ENCODE measurements at places on chromosomes 7 and 10.

DNA sequence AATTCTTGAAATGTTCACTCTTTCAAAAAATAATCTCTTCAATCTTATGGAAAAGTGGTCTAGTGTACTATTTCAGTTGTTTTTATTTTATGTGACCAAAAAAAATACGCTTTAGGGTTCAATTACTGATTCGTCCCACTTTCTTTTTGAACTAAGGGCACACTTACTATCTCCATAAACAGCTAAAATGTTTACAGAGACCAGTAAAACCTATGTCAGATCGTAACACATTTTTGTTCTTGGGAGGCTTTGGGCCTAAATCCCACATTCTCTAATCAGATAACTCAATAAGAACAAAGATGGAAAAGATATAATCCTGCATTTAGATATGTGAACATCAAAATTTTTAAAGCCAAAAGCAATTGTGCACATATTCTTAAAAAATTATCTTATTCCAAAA lies 29.8 kb upstream of the EPC1 start:
- no peak for DNase-seq

GRCh38 chr10:22832851-22833250 lies 95.0 kb upstream of the ARMC3 start:
- no peak for DNase-seq

GRCh38 chr10:102242118-102242485 lies 790 bp upstream of the PITX3 start:
- DNase-seq: no peak

GRCh38 chr10:116461680-116462079 lies 34.0 kb downstream of the PNLIPRP3 start:
- no peak for DNase-seq

DNA sequence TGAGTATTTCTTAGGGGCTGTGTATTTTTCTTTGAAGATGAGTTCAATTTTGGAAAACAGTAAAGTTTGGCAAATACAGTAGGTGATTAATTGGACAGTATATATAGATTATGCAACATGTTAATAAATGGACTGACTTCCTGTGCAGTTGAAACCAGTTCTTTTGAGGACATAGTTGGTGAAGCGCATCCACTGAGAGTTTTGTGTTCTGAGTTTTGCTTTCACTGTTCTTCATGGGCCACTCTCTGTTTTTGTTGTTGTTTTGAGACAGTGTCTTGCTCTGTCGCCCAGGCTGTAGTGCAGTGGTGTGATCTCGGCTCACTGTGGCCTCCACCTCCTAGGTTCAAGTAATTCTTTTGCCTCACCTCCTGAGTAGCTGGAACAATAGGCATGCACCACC lies 109.0 kb downstream of the SDHAF3 start:
- DNase-seq: no peak

- DNase-seq: no peak
Observed at GRCh38 chr10:79127151-79127961, 58.6 kb downstream of the ZMIZ1 start.

- DNase-seq: no peak
Observed at GRCh38 chr10:45353186-45353585, 20.8 kb upstream of the ALOX5 start.

DNA sequence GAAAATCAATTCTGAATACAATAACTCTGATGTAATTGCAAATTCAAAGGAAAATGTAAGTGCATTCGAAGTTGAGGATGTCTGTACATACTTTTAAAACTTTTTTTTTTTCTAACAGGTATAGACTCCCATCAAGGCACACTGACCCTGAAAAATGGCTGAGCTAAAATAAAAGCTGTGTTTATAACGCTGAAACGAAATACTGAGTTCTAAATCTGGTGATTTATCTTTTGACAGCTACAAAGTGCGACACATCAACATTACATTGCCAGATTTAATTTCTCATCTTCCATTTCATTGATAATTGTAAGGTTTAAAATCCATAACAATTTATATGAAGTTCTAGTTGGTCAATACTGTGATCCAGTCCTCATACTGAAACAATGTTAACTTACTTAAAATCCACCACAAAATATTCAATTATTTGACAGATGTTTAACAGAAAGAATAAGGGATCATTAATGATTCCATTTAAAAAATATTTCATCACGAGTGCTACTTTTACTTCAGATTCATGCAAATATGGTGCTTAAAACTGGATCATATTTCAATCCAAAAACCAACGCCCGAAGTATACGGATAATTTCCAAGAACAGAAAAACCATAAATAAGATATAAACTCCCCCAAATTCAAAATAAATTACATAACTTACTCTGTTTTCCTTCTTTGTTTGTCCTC lies 1.4 kb downstream of the RAB11FIP2 start:
- DNase-seq: no peak

DNA sequence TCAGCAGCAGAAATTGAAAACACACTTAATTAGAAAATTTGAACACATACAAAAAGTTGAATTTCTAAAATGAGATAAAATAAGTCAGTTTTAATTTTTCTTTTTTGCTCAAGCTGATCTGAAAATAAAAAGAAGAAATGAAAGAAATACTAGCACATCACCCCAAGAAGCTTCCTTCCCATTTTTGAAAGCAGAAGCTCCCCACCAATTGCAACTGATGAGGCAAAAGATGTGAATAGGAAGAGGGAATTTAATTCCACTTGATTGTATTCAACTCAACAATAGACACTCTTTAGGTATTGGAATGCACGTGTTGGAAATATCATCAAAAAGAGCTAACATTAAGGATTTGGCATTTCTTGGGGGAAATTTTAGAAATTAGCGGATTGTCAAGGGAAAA lies 175.8 kb downstream of the TRIL start:
- no peak for DNase-seq

DNA sequence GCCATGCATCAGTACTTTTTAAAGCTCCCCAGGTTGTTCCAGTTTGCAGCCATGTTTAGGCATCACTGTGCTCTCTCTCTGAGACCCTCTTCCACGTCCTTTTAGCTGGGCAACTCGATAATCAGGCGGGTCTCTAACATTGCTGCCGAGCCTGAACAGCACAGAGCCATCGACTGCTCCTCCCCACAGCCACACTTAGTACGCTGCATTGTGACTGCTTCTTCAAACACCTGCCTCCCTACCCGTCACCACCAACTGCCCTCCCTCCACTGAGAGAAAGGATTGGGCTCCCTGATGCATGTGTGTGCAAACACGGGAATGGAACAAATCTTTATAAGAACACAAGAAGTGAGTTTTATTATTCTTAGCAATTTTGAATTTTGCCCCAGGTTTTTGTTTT lies 11.4 kb upstream of the TACR2 start:
- no peak for DNase-seq

DNA sequence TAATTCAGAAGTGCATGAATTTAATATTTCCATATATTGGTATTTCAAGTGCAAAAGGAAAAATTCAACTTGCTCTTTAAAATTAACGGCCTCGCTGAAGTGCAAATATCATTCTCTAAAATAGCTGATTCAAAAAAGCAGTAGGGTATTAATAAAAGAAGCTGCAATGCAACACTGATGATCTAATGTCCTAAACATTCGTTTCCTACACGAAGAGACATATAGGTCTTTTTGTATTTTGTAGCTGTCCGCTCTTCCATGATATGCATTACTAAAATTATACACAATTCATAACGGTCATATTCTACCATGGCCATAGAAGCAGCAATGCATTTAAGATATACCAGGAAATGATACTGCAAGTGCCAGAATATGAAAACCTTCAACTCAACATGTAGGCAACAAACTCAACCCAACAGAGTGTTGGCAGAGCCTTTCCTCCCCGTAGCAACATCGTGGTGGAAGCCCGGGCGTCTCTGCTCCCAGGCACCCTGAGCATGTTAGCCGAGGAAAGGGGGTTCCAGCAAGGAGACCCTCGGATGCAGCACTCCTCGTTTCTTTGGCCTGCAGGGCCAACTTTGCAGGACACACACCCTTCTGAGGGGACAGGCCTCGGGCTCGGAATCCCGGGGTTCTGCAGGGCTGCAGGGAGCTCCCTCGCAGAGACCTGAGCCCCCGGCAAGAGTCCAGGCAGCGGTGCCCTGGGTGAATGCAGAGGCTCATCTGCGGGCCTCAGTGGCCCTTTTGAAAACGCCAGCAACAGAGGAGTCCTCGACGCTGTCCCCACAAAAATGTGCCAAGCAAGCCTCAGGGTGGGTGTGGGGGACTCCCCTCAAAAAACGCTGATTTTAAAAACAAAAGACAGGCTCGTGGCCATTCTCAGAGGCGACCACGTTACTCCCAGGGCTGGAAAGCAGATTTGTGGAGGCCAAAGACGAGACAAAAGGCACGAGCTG lies 1.6 kb downstream of the FAM171A1 start:
- no peak for DNase-seq

- DNase-seq: no peak
Observed at GRCh38 chr7:108263425-108263824, 133.3 kb upstream of the LAMB4 start.

- DNase-seq: no peak
Observed at GRCh38 chr7:6250364-6250833, 22.0 kb downstream of the CYTH3 start.

GRCh38 chr10:59942556-59942955 lies 36.2 kb upstream of the CCDC6 start:
- no peak for DNase-seq

DNA sequence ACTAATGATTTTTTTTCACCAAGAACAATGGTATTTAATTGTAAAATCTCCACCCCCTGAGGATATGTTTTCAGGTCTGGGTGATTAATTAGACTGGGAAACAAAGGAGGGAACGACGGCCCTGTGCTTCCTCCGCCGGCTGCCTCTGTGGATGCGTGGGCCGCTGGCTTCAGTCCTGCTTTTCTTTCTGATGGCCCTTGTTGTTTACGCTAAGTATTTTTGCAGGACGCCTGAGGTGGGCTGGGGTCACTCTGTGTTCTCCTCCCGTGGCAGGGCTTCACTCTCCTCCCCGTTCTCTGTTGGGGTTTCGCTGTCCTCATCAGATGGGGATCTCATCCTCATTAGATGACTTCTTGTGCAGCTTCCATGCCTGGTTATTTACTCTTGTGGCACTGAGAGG lies 5.2 kb upstream of the ACBD5 start:
- no peak for DNase-seq

- no peak for DNase-seq
Observed at GRCh38 chr7:72441791-72442190, 29.7 kb upstream of the CALN1 start.

DNA sequence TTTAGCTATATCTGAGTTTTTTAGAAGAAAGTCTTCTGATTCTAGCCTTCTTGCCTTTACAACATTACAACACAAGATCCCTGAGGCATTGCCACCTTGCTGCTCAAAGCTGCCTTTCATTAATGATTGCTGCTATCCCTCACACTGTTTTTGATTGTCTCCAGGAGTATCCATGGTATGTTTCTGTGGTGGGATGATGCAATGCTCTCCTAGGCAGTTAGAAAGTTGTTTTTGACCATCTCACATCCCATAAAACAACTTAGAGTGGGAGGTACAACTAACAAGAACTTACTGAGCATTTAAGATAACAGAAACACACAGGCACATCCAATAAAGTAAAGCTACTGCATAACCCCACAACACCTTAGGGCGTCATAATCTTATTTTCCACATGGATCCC lies 1156.0 kb upstream of the LRRTM3 start:
- DNase-seq: no peak

DNA sequence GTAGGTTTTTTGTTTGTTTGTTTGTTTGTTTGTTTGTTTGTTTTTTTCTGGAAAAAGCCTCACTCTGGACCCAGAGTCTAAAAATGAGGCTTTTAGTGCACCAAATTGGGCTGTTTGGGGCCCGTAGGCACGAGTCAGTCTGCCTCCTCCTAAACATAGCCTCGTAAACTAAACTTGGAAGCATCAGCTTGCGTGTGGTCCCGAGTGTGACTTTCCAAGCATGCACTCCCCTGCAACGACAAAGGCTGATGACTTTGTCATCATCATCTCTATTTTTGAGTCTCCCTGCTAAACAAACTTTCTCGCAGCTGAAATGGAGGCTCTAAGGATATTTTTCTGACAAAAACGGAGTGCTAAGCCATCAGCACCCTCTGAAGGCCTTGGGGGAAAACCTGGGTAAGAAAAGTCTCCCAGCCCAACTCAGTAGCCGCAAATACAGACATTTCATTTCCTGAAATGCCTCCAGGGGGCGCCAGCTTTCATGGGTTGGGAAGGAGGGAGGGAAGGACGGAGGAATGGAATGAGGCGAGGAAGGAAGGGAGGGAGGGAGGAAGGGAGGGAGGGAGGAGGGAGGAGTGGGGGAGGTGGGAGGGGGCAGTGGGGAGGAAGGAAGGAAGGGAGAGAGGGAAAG lies 245.9 kb downstream of the KCNMA1 start:
- DNase-seq: no peak

DNA sequence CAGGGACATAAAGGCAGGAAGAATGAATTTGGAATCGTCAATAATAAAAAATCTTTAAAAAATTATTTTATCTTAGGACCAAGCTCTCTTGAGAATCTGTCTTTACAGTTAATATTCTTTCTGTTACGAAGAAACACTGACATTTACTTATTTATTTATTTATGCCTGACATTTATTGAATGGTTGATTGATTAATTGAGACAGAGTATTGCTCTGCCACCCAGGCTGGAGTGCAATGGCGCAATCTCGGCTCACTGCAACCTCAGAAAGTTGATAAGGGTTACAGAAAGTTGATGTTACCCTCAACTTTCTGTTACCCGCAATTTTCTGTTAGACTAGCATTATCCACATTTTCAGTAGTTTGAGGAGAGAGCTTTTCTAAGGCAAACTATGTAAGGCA lies 70.1 kb downstream of the CHCHD3 start:
- DNase-seq: no peak

DNA sequence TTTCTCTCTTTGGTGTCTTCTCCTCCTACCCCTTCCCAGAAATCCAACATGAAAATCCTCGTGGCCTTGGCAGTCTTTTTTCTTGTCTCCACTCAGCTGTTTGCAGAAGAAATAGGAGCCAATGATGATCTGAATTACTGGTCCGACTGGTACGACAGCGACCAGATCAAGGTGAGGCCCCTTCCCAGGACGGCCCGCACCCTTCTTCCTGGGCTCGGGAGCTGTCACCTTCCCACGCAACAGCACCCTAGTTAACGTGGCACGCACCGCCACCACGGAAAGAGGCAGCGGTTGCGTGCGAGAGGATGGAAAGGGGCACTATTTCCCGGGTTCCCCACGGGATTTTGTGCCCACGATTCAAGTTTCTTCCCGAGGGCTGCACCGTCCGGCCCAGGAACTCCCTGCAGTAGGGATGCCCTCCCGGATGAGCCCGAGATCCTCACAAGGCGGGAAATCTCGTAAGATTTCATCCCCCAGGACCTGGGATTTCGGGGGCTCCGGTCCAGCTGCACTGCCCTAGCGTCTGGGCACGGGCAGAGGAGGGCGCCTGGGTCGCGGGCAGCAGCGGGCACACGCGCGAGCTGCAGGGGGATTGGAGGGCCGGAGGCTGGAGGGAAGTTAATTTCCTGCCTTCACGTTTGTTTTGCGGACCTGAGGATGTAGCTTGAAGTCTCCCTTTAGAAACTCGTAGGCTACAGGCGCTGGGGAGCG lies 834 bp downstream of the TAC1 start:
- DNase-seq: no peak

GRCh38 chr7:33554046-33554445 lies 351.3 kb upstream of the BMPER start:
- DNase-seq: no peak

DNA sequence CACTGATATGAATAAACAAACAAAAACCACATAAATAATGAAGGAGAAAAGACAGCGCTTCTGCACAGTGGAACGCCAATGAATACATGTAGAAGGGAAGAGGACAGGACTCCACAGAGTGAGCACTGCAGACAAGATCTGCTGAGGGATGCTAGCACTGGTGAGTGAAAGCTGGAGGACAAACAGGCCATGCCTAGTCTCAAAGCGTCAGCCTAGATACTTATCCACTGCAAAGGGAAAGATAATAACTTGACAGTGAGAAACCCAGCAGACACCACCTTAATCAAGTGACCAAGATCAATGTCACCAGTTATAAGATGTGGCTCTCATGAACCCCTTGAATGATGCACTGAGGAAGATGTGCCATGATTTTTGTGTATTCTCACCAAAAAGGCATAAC lies 227.6 kb downstream of the SKAP2 start:
- no peak for DNase-seq
